ENCODE measurements at places on chromosomes 2 and 18.

GRCh38 chr18:46340716-46341115, 236.5 kb downstream of the HAUS1 start:
- no peak for DNase-seq

GRCh38 chr2:230739961-230740360, 27.3 kb downstream of the CAB39 start:
- no peak for DNase-seq

DNA sequence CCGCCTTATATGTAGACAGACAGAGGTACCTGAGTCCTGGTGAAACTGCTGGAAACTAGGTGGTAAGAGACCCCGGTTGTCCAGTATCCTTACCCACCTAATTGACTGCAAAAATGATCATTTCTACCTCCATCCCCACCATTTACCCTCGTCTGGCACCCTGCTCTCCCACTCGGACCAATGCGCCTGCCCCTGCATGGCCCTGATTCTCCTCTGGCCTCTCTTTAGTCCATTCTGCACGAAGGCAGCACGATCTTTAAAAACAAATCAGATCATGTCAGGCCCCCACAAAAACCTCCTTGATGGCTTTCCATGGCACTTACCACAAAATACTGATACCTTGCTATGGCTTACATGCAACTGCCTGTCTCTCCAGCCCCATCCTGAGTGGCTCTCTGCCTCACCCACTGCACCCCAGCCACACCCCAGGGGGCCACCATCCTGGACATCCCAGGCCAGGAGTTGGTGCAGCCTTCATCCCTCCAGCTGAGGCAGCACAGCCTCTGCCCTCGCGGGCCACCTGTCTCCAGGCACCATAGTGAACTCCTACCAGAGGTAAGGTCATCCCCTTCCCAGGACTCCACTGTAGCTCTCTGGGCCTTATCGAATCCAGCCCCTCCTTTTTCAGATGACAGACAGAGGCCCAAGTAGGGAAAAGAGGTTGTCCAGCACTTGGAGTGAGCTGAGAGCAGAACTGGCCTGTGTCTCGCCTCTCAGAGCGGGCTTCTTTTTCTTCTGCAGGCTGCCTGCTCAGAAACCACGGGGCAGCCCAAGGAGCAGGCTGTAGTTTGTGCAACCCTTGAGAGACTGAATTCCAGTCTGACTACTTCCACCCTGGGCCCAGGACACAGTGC, 12.3 kb upstream of the CIB4 start:
- DNase-seq = no peak

DNA sequence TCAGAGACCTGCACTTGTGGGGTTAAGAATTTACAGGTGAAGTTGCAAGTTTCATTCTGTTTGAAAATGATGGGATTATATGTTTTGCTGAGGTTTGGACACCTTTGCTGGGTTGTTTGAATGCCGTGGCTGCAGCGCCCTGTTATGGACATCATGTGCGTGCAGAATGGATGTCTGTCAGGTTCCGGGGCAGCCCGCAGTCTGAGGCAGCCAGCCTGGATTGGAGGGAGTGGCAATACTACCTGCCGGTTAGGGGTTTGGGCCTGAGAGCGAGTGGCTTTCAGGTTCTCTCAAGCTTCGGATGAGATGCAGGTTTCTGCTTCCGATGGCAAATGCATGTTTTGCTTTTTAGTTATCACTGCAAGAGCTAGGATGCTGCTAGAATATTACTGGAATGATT, 1.1 kb downstream of the CASP8 start:
- no peak for DNase-seq

DNA sequence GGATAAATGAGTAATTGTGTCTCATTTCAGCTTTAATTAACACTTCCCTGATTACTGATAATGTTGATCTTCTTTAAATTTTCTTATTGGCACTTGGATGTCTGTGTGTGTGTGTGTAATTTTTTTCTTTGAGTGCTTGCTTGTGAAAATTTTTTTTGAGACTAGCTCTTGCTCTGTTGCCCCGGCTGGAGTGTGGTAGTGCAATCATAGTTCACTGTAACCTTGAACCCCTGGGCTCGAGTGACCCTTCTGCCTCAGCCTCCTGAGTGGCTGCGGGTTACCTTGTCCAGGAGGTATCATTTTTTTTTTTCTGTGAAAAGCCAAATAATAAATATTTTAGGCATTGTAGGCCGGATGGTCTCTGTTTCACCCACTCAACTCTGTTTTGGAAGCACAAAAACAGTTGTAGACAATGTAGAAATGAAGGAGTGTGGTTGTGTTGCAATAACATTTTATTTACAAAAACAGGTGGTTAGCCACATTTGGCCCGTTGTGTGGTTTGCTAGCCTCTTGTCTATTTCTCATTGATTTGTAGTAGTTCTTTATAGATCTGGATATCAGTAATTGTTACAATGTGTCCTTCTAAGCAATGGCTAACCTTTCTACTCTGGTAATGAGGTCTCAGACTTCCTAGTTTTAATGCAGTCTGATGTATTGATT, 7.9 kb downstream of the IL1RL2 start:
- DNase-seq = no peak

DNA sequence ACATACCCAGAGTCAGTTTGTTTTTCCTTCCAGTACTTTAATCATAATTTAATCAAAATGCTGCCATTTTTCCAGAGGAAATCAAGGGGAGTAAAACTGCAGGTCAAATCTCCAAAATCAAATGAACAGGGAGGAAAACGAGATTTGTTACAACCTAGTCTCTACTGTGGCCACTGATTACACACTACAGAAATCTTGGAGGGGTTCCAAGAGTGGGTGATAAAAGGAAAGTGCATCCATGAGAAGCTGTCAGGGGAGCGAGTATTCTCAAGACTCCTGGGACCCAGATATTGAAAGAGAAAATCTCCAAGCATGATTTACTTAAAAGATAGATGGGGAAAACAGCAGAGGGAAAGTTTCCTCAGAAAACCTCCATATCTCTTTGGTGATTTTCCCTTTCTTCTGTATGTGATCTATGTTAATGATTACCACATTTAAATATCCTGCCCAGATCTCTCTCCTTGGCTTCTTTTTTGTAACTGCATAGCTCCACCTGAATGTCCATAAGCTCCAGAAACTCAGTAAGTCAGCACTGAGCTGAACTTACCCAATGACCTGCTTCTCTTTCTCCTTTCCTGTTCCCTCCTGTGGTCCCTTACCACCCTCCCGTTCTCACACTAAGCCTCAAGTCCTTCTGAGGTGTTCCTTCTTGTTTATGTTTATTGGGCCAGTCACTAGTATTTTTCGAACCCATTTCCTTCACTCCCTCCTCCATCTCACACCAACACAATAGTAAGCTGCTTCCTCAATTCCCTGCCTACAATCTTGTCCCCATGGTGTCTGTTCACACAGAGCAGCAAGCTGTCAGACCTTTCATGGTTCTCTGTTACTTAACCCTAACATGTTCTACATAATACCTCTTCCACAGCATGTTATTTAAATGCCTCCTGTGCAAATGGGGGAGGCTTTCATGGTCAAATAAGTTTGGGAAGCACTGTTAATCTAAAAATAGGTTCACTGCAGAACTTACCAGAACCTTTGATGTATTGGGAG, 73.9 kb upstream of the TWSG1 start:
- DNase-seq = no peak

GRCh38 chr18:37107748-37108522, 279.0 kb downstream of the KIAA1328 start:
- DNase-seq = no peak

GRCh38 chr2:201500534-201500933, 49.0 kb downstream of the STRADB start:
- DNase-seq = no peak

DNA sequence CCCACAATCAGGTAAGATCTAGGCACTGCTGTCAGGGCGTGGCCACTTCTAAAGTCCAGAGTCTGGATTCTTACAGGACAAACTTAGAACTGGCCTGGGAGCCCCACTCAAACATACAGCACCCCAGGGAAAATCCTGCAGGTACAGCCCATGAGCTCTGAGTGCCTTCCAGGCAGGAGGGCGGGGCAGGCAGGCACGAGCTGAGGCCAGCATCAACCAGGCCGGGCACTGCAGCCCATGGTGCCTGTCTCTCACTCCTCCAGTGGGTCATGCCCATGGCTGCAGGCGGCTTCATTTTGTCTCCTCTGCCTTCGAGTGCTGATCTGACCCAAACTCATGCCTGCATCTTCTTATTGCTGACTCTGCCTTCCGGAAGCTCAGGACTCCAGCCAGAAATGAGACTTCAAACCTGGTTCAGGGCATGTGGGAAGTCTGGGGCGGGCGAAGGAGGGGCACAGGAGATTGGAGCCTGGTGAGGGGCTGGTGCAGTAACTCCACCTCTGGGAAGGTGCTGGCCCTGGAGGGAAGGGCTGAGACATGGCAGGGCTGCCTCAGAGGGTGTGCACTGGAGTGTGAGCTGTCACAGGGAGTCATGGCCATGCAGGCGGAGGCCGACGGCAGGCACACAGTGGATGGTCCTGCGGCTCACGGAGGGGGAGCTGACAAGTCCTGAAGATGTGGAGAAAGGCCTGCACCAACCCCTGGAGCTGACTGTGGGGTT, 40.5 kb downstream of the HS6ST1 start:
- DNase-seq = no peak

DNA sequence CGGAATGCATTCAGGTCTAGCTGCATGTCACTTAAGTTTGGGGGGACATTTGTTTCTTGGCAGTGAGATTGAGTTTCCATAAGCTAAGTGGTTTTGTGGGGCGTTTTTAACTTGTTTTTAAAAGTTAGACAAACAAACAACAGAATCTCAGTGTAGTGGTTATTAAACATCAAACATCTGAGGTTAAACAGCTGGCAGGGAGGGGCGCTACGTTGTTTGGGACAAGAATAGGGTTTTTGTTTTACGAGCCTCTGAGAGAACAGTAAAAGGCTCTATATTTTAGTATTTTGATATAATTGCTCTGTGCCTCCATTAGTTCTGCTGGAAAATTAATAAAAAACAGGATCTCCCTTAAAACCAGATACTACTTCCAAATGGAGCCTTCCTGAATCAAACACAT, 41.6 kb upstream of the TMEM177 start:
- DNase-seq = no peak

DNA sequence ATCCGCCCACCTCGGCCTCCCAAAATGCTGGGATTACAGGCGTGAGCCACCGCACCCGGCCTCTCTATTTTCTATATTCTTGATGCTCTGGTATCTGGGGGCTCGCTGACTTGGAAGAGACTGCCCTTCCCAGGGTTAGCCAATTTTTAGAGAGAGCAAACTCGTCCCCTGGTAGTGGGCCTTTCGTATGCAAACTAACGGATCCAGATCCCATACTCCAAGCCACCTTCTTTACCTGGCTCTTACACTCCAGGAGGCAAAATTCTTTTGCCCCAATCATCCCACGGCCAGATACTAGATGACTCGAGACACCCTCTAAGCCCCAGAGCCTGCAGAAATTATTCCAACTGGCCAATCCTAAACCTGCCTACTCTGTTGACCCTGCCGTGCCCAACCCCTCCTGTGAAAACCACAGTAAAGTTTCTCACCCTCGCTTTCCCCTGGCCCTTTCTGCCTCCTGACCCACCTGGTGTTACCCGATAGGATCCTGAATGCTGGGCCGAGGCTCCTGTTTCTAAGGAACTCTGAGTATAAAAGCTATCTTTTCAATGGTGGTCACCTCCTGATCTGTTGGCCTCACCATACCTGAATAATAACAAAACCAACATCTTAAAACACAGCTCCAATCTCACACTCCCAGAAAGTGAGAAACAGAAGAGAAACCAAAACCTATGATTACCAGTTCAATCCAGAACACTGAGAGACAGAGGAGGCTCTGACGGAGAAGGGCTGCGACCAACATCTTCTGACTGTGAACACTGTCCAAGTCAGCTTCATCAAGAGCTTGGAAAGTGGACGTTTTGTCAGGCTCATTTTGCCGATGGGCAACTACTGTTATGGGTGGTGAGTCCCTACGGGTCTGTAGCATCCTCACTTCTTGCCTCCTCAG, 57.6 kb upstream of the ZNF532 start:
- no peak for DNase-seq

DNA sequence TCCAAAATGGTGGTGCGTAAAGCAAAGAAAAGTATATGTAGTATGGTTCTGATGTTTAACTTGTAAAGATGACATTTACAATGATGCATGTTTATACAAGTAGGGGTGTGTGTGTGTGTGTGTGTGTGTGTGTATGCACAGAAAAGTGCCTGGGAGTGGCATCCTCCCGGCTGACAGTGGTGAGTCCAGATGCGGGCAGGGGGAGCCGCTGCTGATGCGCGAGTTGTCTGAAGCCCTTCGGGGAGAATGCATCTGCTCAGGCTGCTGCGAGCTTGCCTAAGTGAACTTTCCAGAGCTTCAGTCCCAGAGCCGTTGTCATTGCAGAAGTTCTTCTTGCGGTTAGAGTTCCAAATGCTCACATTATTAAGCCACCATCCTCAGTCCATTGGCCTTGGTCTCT, 429.7 kb upstream of the HS6ST1 start:
- no peak for DNase-seq

GRCh38 chr2:190802129-190802528, 78.5 kb upstream of the GLS start:
- DNase-seq = no peak

- peak; percentile 14 for DNase-seq
Measured at GRCh38 chr2:75416420-75417342, 144.1 kb downstream of the EVA1A start.

DNA sequence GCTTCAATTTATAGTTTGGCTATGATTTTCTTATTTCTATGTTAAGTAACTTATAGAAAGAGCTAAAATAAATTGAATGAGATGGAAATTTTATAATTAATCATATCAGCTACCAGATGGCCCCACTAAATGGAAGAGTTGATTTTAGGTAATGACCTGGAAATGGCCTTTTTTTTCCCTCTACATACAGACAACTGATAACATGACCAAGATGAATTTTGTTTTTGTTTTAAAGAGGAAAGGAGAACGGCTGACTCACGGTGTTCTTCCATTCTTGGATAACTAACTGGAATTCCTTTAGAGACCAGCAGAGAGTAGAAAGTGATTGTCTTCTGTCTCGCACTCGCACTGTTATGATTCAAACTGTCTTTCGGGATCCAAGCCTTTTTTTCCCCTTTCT, 91.0 kb downstream of the TMEM185B start:
- DNase-seq = no peak

- DNase-seq = no peak
Measured at GRCh38 chr2:196143730-196144131, 27.6 kb downstream of the STK17B start.

- DNase-seq = no peak
Measured at GRCh38 chr18:10265560-10266333, 188.7 kb upstream of the APCDD1 start.

GRCh38 chr2:232386740-232387450, 8.3 kb downstream of the ALPP start:
- DNase-seq = no peak

DNA sequence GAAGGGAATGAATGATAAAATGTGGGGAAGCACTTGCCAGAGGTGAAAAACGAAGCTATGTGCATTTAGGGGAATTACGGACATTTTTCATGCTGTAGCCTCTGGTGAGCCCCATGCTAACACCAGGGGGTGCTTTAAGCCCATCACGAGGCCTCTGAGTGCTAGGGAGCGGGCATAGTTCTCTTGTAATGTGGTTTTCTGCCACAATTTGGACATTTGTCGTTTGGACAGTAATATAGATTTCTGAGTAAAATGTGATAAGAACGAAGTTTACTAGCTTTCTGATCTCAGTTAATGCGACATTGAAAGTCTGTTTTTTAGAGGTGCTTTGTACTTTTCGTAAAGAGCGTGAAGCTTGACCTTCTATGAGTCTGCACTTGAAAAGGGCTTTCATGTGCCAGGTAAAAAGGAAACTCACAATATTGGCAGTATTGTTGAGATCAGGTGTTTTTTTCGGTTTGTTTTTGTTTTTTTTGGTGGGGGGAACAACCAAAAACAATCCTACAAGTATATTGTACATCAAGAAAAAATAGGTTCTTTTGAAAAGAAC, 50.6 kb downstream of the TRAF3IP1 start:
- DNase-seq = peak; percentile 86

Measured in spinal cord (tissue), 10 donors.